ENCODE measurements at places on chromosomes 16 and 17.

GRCh38 chr17:82031885-82032627, 578 bp downstream of the RAC3 start:
- no peak for DNase-seq

GRCh38 chr17:80964544-80964856, 27.1 kb upstream of the CHMP6 start:
- DNase-seq = no peak

DNA sequence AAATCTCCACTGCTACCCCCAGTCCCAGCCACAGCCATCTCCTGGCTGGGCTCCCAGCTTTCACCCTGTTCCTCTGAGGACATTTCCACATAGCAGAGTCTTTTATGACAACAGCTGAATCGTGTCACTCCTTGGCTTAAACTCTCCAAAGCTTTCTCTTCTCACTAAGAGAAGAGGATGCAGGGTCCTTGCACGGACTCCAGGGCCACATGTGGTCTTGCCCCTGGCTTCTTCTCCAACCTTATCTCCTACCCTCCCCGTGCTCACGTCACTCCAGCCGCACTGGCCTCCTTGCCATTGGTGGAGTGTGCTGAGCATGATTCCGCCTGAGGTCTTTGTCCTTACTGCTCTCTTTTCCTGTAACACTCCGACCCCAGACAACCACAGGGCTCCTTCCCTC, 39.9 kb upstream of the CCDC182 start:
- no peak for DNase-seq

DNA sequence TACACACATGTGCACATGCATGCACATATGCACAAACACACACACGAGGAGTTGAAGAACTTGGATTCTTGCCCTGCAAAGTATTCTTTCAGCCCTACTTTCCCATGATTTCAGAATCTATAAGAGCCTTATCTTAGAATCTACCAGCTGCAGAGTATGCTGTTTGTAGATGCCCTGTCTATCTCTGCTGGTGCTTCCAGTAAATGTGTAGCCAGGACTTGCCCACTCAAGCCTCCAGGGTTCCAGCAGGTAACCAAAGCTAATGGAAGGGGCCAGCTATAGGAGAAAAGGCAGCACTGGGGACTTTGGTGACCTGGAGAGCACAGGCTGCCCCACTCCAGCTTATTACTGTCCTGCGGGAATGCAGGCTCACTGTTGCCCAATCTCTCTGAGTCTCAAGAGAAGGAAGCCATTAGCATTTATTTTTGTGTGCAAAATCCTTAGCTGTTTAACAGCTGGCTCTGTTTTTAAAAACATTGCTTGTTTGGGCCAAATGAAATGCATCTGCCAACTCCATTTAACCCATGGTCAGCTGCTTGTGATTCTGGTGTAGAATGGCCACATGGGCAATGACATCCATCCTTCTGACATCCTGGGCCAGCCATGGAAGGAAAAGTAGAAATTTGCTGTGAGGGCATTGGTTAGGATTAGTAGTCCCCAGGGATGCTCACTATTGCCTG, 28.6 kb upstream of the XYLT1 start:
- DNase-seq = peak; percentile 69

GRCh38 chr16:85275533-85276249, 163.4 kb upstream of the CIBAR2 start:
- peak; percentile 34 for DNase-seq

DNA sequence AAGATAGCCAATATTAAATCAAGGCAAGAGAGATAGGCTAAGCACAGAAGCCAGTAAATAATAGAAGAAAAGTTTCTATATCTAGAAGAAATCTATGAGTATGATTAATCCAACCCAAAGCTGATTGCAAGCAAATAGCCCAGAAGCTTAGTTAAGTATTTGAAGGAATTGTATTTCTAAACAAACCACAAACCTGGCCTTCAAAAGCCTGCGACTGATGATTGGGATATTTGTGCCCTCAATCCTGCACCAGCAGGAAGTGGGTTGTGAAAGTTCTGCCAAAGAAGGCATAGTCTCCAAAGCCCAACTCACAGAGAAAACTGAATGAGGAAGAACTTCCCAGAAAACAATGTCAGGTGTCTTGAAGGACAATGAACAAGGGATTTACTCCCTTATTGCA, 114.5 kb upstream of the C17orf78 start:
- peak; percentile 72 for DNase-seq

GRCh38 chr17:28147017-28147416, 104.5 kb downstream of the NLK start:
- no peak for DNase-seq

DNA sequence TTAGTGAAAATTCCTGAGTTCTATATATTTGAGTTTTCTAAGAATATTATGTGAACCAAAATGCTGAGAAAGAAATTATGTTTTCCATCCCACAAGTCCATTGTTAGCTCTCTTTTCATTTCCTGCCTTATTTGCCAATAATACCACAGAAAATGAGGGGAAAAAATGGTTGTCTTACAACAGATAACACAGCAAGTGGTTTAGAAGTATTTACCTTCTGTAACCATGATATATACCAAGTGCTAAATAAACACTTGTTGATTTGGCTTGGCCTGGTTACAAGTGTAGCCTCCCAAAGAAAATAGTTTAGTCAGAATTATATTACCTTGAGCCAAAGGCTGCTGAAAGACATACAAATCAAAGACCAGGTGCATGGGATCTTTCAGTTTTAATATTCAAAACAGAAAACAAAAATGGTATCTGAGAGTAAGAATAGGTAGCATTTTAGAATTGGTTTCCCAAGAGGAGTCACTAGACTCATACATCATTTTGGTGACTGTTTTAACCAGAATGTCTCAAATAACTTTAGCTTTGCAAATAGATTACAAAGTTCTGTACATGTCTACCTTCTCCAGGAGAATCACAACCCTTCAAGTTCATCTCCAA, 439.8 kb upstream of the DYNLRB2 start:
- no peak for DNase-seq

GRCh38 chr17:62998166-62998565, 32.1 kb downstream of the TANC2 start:
- DNase-seq = peak; percentile 19

DNA sequence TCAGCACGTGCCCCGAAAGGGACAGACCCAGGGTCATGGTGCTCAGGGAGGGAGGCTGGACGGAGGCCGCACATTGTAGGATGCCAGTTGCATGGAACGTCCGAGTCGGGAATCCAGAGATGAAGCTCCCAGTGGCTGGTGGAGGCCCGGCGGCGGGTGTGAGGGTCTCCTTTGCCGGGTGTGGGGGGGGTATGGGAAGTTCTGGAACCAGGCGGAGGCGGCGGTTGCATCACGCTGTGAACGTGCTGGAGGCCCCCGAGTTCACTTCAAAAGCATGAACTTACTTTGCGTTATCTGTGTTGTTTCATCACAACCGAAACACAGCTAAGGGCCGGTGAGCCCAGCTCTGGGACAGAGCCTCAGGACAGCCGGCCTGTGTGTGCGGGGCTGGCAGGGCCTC, 73.4 kb upstream of the GNG13 start:
- no peak for DNase-seq
